ENCODE measurements at places on chromosomes 7 and 10. TPM values are rescaled to one million over a fixed set of nuclear protein-coding genes. Genes with fewer than 3 reads are reported as not detected.

TRDMT1 gene
- 6.0 TPM for total RNA-seq

SND1 gene
- total RNA-seq = 136 TPM

DNAH11 gene
- total RNA-seq = 0.12 TPM

ARHGAP22 gene
- total RNA-seq = 8.8 TPM

LRRTM3 gene
- not detected for total RNA-seq

C10orf62 gene
- total RNA-seq = 1.0 TPM

TEX36 gene
- not detected for total RNA-seq

FKBP6 gene
- not detected for total RNA-seq

UPK3BL1 gene
- total RNA-seq = 27.7 TPM

C7orf57 gene
- total RNA-seq = not detected

VWA2 gene
- 0.75 TPM for total RNA-seq

ITIH5 gene
- total RNA-seq = 42.0 TPM

PAPSS2 gene
- total RNA-seq = 96.4 TPM

ZNF239 gene
- total RNA-seq = 3.3 TPM

DNA sequence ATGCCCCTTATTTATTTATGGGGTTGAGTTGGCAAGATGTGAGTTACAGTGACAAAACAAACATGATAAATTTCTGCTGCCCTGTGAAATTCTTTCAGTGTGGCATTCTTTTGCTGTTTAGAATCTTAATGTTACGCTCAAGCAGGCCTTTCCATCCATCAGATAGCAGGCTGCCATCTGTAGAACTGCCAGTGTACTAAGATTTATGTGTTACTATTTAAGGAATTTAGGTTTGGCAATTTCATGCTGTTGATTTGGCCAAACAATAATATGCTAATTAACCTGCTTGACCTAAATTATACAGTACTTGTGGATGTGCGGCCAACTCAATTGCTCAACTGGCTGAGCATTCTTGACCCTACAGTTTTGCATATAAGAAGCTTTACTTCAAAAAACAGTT, 477.7 kb upstream of the TPK1 start:
- DNase-seq = no peak

- DNase-seq = no peak
Measured at GRCh38 chr7:83085299-83085698, 77.4 kb downstream of the PCLO start.

- no peak for DNase-seq
Measured at GRCh38 chr10:104923501-104923900, 282.4 kb downstream of the SORCS3 start.

GRCh38 chr10:20970708-20971107, 73.6 kb upstream of the NEBL start:
- no peak for DNase-seq

DNA sequence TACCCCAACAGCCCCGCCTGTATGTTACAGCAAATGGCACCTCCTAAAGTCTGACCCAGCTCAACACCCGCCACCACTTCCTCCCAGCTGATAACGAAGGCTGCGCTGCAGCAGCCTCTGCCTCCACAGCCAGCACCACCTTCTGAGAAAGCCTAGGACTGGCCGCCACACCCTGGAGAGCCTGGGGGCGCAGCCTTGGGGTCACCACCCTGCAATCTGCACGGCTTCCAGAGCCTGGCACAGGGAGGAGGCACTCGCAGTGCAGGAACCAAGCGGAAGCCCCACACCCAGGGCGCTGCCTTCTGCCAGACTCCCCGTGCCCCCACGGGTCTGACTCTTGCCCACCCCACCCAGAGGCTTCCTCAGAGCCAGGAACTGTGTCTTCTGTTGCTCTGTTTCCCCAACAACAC, 112.5 kb downstream of the MAD1L1 start:
- no peak for DNase-seq

GRCh38 chr7:28408105-28408959, 4.0 kb upstream of the CREB5 start:
- no peak for DNase-seq

DNA sequence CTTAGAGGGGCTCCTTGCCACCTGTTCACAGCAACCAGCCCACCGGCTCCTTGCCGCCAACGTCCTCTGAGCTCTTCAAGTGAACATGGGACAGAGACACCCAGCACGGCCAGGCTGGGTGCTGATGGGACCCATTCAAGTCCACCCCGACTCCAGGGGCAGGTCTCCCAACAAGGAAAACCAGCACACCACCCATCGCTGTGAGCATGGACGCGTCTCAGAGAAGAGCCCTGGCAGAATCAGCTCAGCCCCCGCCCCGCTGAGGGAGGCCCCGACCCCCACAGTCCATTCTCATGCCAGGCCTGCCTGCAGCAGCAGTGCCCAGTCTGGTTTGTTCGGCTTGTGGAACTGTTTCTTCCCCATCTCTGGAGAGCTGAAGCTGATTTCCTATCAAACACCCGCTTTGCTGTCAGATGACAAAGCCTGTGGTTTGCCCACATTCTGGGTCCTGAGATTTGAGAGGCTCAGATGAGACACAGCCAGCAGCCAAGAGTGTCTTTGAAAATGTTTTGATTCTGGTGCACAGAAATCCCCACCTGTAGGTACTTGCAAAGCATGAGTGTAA, 216.6 kb downstream of the ZMYND11 start:
- no peak for DNase-seq

GRCh38 chr7:101162551-101163278, 2.7 kb downstream of the VGF start:
- DNase-seq = no peak

- no peak for DNase-seq
Measured at GRCh38 chr7:36265680-36266079, 112.6 kb downstream of the EEPD1 start.

- no peak for DNase-seq
Measured at GRCh38 chr7:54879776-54880175, 120.8 kb upstream of the SEC61G start.

DNA sequence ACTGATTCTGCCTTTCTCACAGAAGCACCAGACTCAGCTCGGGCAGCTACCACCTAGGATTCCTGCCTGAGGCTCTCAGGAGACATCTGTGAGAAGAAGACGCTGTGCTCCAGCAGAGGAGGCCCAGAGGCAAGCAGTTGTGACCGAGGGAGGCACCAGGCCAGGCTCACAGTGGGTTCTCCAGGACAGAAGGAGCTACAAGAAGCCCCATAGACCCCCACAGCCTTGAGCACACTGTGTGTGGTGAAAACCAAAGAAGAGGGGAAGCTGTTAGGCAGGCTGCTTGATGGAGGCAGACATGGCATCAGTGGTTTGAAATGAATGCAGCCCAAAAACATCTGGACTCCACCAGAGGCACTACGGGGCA, 198.8 kb downstream of the GRID1 start:
- no peak for DNase-seq

DNA sequence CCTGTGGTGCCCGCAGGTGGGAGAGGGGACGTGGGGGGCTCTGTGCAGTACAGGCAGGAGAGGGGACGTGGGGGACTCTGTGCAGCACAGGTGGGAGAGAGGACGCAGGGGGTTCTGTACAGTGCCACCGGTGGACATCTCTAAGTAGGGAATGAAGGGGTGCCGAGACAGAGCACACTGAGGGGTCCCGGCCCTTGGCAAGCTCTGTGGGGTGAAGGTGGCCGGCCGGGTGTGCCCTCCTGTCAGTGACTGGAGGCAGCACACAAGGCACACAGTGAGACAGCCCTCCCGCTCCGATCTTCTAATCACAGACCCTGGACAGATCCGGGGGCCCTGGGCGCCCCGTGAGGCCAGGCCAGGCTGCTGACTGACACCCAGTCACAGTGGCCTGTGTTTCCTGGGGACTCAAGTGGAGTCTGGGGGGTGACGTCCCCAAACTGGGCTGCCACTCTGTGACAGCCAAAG, 11.2 kb downstream of the GPR146 start:
- DNase-seq = no peak

GRCh38 chr7:23468526-23469149, 1.7 kb downstream of the IGF2BP3 start:
- DNase-seq = no peak

DNA sequence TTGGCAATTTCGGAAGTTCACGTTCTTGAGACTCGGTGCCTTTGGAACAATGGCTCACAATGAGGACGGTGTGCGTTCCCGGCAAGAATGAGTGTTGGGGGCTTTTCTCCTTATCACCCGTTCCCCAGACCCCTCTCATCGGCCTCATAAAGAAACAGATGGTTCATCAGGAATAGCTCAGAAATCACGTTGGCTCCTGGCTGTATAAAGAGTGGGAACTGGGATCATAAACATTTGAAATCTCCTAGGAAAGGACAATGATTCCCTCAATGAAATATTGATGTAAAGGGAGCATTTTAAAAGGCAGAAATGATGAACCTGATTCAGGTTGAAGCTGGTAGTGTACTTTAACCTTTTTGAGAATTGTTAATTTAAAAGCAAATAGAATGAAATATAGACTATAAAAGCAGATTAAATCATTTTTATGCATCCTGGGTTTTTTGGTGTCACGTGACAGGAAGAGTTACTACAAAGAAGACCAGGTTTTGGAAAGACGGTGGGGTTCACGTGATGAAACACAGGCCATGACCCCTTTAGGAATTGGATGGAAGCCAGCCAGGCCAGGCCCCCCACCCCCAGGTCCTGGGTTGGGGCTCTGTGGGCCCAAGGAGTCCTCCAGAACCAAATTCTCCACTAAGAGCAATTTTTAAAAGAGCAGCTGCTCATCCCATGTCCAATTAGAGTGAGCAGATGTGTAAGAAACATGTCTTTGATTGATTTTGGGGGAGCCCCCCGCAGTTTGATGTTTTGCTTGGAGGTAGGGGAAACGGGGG, 63.0 kb downstream of the CUX1 start:
- no peak for DNase-seq

DNA sequence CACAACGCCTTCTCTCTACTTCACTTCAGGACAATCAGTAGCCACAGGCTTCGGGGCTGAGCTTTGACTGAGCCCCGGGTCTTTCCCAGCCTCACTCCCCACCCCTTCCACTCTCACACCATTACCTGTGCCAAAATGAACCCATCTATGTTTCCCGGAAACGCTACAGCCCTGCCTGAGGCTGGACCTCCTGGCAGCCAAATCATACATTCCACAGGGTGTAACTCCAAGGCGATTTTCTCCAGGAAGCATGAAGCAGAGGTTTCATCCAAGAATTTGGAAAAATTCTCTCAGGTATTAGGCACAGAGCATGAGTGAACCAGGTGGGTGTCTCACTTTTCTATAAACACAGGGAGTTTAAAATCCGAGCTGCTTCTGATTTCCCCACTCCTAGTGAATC, 286.3 kb downstream of the TNS3 start:
- no peak for DNase-seq

- no peak for DNase-seq
Measured at GRCh38 chr7:131557652-131558385, 1.4 kb upstream of the PODXL start.

- DNase-seq = no peak
Measured at GRCh38 chr7:83096065-83096580, 66.6 kb downstream of the PCLO start.

GRCh38 chr7:7751243-7752092, 33.1 kb upstream of the RPA3 start:
- no peak for DNase-seq

DNA sequence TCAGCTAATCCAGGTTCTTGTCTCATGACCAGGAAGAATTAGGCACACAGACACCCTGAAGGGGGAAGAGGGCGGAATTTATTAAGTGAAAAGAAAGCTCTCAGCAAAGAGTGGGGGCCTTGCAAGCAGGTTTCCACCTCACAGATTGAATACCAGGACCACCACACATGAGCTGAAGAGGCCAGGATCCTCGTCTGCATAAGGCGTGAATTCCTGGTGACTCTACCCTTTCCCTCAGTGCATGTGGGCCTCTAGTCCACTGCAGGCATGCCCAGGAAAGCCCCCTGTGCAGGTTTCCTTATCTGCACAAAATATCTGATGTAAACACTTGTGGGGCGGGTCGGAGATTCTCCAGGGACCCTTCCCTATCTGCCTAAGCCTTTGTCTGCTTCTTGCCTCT, 782.1 kb upstream of the LRRN3 start:
- DNase-seq = no peak

DNA sequence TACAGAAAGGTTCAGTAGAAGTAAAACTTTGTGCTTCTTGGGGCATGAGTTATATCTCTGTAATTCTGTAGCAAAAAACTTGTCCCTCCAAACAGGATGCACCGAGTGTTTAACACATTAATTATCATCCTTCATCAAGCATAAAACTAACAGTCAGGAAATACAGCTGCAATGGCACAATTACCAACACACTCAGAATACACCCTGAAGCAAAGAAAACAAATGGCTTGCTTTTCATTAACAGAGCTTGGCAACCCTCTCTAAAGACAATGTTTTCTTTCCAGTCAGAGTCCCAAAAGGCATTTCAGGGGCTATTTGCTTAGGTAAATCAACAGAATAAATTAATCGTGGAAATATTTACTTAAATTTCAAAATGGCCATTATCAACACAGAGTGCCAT, 107.7 kb downstream of the ICA1 start:
- DNase-seq = no peak

- DNase-seq = no peak
Measured at GRCh38 chr7:1691601-1692514, 21.8 kb downstream of the ELFN1 start.

Data from mucosa of gallbladder (tissue), 1 donor.